Fibroblast of skin of abdomen (primary cell): ENCODE measurements at places on chromosomes 5 and 9.

GRCh38 chr5:63958654-63959053 lies 3.6 kb downstream of the HTR1A start:
- DNase-seq = no peak

GRCh38 chr9:121266906-121267650 lies 884 bp upstream of the GSN start:
- DNase-seq = no peak

- no peak for DNase-seq
These were observed 102.2 kb downstream of the PARP8 start for GRCh38 chr5:50768634-50769033.

DNA sequence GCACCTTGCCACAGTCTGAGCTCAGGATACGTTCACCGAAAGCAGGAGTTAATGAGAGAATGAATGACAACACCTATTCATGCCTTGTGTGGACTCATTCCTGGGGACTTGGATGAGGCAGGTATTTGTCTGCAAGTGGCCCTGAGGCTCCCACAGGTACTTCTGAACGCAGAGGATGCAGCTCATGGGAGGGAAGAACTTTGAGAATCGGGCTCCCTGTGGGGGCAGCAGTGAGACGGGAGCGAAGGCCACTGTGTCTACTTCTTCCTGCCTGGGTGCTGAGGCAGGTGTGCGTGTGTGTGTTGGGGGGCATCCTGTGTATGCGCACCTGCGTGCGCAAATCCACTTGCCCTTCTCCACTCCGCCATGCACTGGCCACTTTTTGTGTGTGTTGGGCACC lies 42.2 kb downstream of the PTPN3 start:
- no peak for DNase-seq
